Stimulated activated naive CD4-positive, alpha-beta T cell (primary cell): ENCODE measurements at places on chromosomes 3 and 15.
A peak's percentile ranks its signal among the peaks of the same experiment; 100 is the strongest.

DNA sequence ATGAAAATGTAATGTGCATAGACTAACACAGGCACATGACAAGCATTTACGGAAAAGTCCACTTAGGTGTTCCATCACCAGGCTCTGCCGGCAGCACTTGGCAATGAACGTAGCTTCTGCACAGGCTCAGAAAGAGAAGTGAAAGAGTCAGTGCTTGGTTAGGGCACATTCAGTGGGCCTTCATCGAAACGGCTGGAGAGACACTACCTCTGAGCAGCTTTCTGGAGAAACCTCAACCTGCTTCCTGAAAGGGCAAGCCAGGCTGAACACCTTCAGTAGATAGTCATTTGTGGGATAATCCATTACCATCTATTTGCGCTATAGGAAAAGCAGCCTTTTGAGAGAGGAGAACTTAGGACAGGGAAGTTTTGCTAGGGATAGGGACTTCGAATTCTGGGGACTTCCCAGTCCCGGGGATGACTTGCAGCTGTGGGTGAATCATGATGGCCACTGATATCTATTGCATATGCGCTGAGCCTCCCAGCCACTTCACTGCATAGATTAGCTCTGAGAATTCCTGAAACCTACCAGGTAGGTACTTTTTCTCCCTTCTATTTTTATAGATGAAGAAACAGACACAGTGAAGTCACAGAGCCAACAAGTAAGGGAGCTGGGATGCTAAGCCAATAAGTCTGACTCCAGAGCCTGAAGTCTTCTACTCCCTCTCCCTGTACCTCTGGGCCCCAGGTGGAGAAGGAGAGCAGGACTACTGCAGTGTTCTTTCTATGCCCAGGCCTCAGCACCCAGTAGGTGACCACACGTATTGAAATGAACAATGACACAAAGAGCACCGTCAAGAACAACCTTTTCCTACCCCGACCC lies 4.2 kb upstream of the SH2D7 start:
- DNase-seq = no peak

DNA sequence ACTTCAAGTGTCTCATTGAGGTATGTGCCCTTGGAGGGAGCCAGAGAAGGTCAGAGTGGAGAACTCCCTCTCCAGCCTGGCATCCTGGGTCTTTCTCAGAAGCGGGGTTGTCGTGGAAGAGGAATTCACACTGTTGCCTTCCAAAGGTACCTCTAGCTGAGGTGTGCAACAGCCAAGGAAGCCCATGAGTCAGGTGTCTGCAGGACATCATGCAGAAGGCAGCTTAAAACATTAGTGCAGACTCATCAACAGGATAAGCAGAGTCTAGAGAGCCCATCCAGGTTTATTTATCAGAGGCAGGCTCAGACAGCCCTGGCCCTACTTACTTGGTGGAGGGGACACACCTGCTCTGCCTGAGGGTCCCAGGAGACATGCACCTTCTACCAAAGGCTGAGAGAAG lies 95.6 kb upstream of the TPM1 start:
- no peak for DNase-seq

GRCh38 chr3:184186184-184186901 lies at the start of gene ABCF3:
Gene ABCF3, plus strand, starts transcription at chr3:184186199. Its CDS starts 9 bp downstream, at chr3:184186208.
- DNase-seq = no peak

DNA sequence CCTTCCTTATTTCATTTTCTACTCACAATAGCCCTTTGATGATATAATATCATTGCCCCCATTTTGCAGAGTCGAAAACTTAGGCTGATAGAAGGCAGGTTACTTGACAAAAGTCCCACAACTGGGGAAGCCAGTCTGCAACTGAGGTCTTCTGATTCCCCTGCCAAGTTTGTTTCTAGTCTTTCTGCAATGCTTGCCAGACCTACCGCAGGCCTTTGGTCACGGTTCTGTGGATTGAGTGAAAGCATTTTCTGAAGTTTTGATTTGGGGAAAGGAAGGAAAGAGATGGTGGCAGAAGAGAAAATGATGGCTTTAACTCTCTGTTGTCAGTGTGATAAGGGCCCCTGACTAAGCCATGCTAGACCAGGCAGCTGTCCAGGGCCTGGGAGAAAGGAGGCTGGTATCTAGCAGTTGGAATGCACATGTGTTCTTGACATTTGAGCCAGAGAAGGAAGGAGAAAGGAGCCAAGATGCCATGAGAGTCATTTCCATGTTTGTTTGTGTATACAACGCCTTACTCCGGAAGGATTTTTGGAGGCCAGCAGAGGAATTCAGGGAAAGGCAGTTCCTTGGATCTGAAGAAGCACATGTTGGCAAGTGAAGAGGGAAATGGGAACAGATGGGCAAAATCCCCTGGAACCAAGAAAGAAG lies 29.9 kb downstream of the FAH start:
- DNase-seq = no peak

DNA sequence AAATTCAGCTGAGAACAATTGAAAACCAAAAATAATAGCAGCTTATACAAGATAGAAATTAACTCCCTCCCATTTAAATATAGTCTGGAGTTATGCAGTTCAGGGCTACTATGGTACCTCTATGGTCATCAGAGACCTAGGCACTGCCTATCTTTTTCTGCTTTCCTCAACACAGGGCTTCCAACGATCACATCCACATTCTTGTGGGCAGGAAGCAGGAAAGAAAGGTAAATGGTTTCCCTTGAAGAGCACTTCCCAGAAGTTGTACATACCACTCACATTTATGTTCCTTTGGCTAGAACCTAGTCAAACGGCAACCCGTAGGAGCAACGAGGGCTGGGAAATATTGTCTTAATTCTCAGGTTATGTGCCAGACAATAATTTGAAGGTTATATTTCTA lies 197.7 kb upstream of the PRICKLE2 start:
- DNase-seq = no peak

- peak; percentile 23 for DNase-seq
Measured at GRCh38 chr3:153163756-153164550, 1.9 kb downstream of the RAP2B start.

- no peak for DNase-seq
Measured at GRCh38 chr3:62229908-62230307, 143.4 kb downstream of the FEZF2 start.

- DNase-seq = no peak
Measured at GRCh38 chr3:157436583-157437291, at the start of gene PTX3. Gene PTX3, plus strand, starts transcription at chr3:157436850. Its CDS starts 84 bp downstream, at chr3:157436934.

- DNase-seq = no peak
Measured at GRCh38 chr3:30320392-30320791, 286.0 kb upstream of the TGFBR2 start.

GRCh38 chr3:62888180-62888579 lies 13.0 kb upstream of the CADPS start:
- no peak for DNase-seq

GRCh38 chr15:35533130-35534110 lies 12.5 kb downstream of the DPH6 start:
- no peak for DNase-seq

DNA sequence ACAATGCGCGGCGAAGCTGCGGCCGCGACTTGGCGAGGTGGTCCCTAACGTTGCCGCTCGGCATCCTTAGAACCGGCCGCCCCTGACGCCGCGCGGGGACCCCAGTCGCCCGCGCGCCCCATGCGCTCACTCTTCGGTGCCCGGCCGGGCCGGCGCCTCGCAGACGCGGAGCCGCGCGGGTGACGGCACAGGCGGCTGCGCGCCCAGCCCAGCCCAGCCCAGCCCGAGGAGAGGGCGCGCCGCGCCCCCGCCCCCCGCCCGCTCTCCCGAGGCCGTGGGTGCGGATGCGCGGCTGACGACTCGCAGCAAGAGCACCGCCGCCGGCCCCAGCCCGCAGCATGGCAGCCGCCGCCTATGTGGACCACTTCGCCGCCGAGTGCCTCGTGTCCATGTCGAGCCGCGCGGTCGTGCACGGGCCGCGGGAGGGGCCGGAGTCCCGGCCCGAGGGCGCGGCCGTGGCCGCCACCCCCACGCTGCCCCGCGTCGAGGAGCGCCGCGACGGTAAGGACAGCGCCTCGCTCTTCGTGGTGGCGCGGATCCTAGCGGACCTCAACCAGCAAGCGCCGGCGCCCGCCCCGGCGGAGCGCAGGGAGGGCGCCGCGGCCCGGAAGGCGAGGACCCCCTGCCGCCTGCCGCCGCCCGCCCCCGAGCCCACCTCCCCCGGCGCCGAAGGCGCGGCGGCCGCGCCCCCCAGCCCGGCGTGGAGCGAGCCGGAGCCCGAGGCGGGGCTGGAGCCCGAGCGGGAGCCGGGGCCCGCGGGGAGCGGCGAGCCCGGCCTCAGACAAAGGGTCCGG lies 437 bp downstream of the KLF13 start:
- peak; percentile 96 for DNase-seq

- no peak for DNase-seq
Measured at GRCh38 chr15:50810128-50810527, 44.6 kb upstream of the SPPL2A start.

DNA sequence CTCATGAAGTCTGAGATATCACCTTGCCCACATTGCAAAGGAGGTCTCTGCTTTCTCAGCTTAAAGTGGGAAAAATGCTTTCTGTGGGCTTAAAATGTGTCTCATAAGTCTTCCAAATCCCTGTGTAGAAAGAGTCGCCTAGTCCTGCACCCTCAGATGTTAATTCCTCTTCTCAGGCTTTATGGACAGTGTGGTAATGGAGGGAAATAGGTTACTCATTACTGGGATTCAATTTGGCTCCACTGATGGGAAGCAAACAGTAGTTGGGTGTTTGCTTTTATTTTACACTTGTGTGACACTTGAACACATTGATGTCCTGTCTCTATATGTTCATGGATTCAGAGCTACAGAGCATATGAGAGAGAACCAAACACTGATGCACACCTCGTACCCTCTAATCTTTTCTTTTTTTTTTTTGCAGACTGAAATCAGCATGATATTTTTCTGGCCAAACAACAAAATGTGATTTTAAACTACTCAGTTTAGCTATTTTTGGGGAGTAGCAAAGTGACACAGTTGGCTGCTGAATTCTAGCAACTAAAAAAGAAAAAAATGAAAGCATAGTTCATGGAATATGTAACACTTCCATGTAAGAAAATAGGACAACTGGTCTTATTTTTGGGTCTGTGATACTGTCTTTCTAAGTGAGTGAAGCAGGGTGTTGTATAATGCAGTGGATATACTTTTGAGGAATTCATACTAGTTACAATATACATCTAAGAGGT lies 8.6 kb downstream of the PTPRG start:
- no peak for DNase-seq
